ENCODE measurements at places on chromosomes 5 and 9. TPM values are rescaled to one million over a fixed set of nuclear protein-coding genes. Genes with fewer than 3 reads are reported as not detected.

DNA sequence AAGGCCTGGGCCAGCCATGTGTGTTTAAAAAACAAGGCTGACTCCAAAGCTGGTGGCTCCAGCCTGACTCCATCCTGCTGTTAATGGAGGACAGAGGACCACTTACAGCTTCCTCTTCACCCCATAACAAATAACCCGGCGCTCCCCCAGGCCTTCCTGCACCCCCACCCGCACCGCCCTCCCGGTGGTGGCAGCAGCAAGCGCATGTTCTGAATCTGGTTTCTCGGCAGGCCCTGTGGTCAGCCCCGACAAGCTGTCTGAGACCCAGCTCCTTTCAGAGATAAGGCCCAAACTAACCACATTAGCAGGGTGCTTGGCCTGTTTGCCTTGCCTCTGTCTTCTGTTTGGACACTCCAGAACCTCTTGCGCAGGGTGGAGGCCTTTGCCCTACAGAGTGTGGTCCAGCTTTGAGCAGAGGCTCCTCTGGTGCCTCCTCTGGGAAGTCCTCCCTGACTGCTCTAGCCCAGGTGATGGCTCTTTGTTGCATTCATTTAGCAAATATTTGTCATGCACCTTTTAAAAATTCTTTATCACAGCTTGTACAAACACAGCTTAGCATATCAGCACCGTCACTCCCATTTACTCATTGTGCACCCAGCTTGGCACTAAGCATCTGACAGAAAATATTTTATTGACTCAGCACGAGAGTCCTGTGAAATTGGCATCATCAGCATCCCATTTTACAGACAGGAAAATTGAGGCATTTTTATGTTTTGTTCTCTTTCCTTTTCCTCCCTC is 78.4 kb downstream of the NDFIP1 start:
- H3K27me3 ChIP-seq: no peaks in the 10 kb centered on the region
- peak; percentile 37 for DNase-seq
- no peak overlapping the region for H3K4me3 ChIP-seq
- H3K4me1 ChIP-seq: no peaks in the 10 kb centered on the region
- no peaks in the 10 kb centered on the region for H3K36me3 ChIP-seq

- no peaks in the 10 kb centered on the region for H3K27me3 ChIP-seq
- H3K27ac ChIP-seq: no peak overlapping the region
- peaks cover 5% of the 10 kb centered on the region for H3K4me1 ChIP-seq
- no peak overlapping the region for H3K4me3 ChIP-seq
- DNase-seq: no peak
Observed at GRCh38 chr5:119379942-119380547, 24.2 kb downstream of the TNFAIP8 start.

GRCh38 chr9:76868897-76869296 is 37.0 kb downstream of the PRUNE2 start:
- no peak for DNase-seq
- H3K4me3 ChIP-seq: no peak overlapping the region
- H3K27ac ChIP-seq: no peak overlapping the region
- peaks cover 9% of the 10 kb centered on the region for H3K27me3 ChIP-seq

The CARTPT gene
- total RNA-seq: not detected

DNA sequence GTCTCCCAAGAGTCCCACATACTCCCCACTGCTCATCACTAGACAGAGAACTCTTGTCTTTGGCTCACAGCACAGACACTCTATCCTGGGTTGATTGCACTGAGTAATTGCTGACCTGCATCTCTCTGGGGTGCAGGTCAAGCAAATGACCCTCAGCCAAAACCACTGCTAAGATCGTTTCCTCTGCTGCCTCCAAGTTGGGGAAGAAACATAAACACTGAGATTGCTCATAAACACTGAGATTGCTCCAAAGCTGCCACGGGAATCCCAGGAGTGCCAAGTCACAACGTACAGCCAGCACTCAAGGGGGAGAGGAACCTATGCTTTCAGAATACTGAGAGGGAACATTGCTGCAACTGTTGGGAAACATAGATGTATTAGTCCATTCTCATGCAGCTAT is 1402.1 kb upstream of the ACO1 start:
- H3K27ac ChIP-seq: no peak overlapping the region
- no peak overlapping the region for H3K4me3 ChIP-seq

DNA sequence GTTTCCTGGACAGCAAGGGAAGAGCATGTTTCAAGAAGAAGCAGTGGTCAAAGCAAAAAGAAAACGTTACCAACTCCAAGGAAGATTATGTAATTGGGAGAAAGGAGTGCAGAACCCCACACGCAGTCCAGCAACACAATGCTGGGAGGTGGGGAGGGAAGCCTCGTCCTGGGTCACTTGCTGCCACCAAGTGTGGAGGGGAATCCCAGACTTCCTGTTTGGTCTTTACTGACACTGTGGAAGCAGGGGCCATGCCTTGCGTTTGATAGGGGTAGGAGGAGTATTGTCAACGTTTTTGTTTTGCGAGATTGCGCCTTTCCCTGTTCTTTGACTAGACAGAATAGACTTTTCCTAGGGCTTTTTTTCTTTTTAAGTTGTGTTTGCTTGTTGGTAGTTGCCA is 421.0 kb downstream of the KDM4C start:
- no peak overlapping the region for H3K4me3 ChIP-seq
- no peak for DNase-seq
- H3K4me1 ChIP-seq: peaks cover 7% of the 10 kb centered on the region
- H3K27ac ChIP-seq: no peak overlapping the region
- H3K27me3 ChIP-seq: no peaks in the 10 kb centered on the region
- no peaks in the 10 kb centered on the region for H3K36me3 ChIP-seq

The SH3TC2 gene
- total RNA-seq: 0.46 TPM

DNA sequence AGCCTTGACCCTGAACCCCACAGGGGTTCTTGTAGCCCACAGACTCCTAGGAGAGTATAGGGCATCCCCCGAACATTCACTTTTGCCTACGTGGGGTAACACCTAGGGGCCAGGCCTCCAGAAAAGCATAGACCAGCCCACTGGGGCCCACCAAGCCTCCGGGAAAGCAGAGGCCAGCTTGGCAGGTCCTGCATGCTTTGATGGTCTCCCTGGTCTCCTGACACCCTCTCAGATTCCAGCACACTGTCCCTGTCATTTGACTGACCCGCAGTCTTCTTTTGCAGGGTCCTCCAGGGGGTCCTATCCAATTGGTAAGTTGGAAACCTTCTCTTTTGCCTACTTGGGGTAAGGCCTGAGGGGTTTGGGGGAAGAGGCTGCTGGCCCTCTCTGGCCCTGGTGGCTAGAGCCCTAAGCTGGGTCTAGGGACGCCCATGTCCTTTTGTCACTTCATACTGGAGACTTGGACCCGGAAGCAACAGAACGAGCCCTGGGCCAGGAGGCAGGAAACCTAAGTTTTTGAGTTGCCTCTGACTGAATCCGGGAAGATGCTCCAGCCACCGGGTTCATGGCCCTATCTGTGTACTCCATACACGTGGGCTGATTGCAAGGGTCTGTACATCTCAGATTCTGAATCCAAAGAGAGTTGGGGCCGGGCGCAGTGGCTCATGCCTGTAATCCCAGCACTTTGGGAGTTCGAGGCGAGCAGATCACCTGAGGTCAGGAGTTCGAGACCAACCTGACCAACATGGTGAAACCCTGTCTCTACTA is 20.9 kb upstream of the ORM1 start:
- H3K36me3 ChIP-seq: peaks cover 19% of the 10 kb centered on the region
- H3K4me1 ChIP-seq: no peaks in the 10 kb centered on the region
- H3K27ac ChIP-seq: no peak overlapping the region
- no peak for DNase-seq
- H3K4me3 ChIP-seq: no peak overlapping the region

The SEMA5A gene
- total RNA-seq: 44.9 TPM

GRCh38 chr5:139061856-139062255 is 136.3 kb downstream of the SIL1 start:
- peak; percentile 32 for DNase-seq
- H3K36me3 ChIP-seq: no peaks in the 10 kb centered on the region
- peaks cover 9% of the 10 kb centered on the region for H3K4me1 ChIP-seq

The GABRA1 gene
- 0.20 TPM for total RNA-seq

GRCh38 chr5:87081511-87082372 is 185.9 kb upstream of the RASA1 start:
- no peak overlapping the region for H3K27ac ChIP-seq
- H3K27me3 ChIP-seq: no peaks in the 10 kb centered on the region
- no peak for DNase-seq
- no peaks in the 10 kb centered on the region for H3K4me1 ChIP-seq
- H3K36me3 ChIP-seq: no peaks in the 10 kb centered on the region
- H3K4me3 ChIP-seq: no peak overlapping the region

The IFNA2 gene
- total RNA-seq: not detected

DNA sequence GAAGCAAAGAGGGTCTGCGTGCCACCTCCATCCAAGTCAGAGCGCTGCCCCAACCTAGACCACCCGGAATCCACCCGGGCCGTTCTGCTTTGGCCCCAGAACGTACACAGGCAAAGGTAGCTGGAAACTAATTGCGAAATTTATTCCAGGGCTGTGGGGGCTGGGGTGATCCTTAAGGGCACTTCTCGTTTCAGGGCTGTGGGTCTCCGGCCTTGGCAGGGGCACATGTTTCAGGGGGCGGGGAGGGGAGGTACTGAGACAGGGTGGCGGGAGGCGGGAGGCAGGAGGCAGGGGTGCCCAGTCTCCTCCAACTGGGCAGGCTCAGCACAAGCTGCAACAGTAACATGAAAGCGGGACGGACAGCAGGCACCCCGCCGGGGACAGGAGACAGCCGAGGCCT is 26.1 kb downstream of the NR5A1 start:
- no peaks in the 10 kb centered on the region for H3K4me1 ChIP-seq
- no peaks in the 10 kb centered on the region for H3K36me3 ChIP-seq
- no peak for DNase-seq
- H3K27ac ChIP-seq: no peak overlapping the region
- peaks cover 13% of the 10 kb centered on the region for H3K27me3 ChIP-seq

DNA sequence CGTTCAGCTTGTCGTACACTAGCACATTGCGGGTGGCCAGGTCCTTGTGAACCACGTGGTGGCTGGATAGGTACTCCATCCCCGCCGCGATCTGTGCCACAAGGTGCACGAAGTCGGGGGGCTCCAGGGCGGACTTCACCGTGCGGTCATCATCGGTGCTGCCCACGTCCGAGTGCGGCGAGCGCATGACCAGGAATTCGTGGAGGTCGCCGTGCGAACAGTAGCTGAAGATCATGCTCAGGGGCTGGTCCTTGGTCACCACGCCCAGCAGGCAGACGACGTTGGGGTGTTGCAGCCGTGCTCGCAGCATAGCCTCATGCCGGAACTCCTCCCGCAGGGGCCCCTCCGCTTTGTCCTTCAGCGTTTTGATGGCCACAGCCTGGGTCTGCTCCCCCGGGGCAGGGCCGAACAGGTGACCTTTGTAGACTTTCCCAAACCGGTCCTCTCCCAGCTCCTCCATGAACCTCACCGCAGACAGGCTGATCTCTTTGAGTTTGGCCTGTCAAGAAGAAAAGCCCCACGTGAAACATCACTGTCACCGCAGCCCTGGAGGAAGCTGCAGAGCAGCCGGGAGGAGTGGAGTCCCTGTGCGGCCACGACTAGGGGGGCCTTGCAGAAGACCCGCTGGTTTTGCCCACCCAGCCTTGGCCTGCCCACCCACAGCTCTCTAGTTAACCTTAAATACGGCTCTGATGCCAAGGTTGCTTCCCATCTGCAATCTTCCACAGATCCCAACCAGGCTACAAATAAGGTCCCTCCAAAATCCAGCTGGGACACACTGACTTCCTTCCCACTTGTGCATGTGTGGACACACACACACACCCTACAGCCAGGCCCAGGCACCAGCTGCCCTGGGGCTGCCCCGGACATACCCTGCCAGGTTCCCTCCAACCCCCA is 225.2 kb downstream of the ROR2 start:
- no peaks in the 10 kb centered on the region for H3K36me3 ChIP-seq
- H3K27ac ChIP-seq: no peak overlapping the region
- no peak overlapping the region for H3K4me3 ChIP-seq
- no peak for DNase-seq
- no peaks in the 10 kb centered on the region for H3K4me1 ChIP-seq

DNA sequence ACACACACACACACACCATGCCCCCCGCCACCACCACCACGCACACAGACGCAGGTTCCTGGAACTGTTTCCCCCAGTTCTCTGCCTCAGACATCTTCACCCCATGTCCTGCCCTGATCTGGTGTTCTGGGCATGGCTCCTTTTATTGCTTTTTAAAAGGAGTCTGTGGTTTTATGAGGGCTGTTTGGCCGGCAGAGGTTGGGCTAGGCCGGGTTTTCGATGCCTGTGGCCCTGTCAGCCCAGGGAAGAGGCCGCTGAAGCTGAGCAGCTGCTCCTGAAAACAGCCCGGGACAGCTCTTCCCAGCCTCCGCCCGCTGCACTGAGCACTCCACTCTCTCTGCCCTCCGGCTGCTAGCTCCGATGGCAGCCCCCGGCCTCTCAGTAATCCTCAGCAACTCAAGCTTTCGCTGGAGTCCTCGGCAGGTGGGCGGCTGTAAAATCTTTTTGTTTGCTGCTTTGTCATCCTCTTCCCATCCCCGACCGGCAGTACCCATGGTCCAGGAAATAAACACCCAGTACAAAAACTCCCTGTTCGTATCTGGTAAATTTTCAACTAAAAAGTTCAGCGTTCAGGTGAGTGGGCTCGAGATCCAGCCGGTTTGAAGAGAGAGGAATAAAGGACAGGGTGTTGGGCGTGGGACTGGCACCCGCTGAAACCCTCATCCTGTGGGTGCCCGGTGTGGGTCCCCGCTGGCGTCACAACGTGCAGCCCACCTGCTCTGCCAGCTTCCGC is 103.0 kb upstream of the ERCC6L2 start:
- H3K27me3 ChIP-seq: no peaks in the 10 kb centered on the region
- no peaks in the 10 kb centered on the region for H3K36me3 ChIP-seq
- no peak overlapping the region for H3K4me3 ChIP-seq
- peaks cover 5% of the 10 kb centered on the region for H3K4me1 ChIP-seq

- H3K27ac ChIP-seq: no peak overlapping the region
- no peak overlapping the region for H3K4me3 ChIP-seq
- no peaks in the 10 kb centered on the region for H3K36me3 ChIP-seq
- H3K4me1 ChIP-seq: no peaks in the 10 kb centered on the region
Observed at GRCh38 chr5:96572864-96573512, 89.2 kb upstream of the CAST start.

DNA sequence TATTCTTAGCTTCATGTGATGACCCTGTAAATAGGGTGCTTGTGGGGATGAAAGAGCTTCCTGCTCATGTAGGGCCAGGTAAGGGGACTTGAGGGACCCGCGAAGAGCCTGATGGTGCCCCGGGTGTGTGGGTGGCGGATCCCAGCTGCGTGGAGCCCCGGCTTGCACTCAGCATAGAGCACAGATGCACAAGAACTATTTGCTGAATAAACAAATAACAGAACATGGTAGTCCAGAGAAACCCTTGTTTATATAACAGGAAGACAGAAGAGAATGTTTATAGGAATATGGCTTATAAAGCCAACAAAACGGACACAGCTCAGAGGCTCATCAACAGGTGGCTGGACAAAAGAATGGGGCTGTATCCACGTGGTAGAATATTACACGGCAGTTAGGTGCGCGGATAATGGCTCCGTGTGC is 106.9 kb upstream of the COL5A1 start:
- DNase-seq: peak; percentile 60
- no peak overlapping the region for H3K27ac ChIP-seq
- H3K27me3 ChIP-seq: no peaks in the 10 kb centered on the region
- no peak overlapping the region for H3K4me3 ChIP-seq
- H3K4me1 ChIP-seq: peaks cover 8% of the 10 kb centered on the region

Measured in lung (tissue), 17 donors.